SIG-M5 (cell line): ENCODE measurements at places on chromosomes 11 and 22.

DNA sequence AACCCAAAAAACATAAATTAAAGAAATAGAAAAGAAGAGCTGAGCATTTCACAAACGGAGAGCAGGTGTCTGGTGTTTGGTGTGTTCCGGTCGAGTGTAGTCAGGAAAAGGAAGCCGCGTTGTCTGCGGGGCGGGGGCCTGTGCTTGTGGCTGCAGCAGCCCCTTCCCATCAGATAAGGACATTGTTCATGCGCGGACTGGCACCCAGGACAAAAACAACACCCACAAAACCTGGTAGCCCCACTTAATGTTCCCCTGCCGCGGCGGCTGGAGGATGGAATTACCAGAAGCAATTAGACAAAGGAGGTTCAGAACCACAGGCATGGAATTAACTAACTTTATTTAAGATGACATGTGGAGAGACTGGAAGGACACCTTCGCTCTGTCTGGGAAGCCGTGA, 29.9 kb downstream of the KRTAP5-5 start:
- no peak for DNase-seq

DNA sequence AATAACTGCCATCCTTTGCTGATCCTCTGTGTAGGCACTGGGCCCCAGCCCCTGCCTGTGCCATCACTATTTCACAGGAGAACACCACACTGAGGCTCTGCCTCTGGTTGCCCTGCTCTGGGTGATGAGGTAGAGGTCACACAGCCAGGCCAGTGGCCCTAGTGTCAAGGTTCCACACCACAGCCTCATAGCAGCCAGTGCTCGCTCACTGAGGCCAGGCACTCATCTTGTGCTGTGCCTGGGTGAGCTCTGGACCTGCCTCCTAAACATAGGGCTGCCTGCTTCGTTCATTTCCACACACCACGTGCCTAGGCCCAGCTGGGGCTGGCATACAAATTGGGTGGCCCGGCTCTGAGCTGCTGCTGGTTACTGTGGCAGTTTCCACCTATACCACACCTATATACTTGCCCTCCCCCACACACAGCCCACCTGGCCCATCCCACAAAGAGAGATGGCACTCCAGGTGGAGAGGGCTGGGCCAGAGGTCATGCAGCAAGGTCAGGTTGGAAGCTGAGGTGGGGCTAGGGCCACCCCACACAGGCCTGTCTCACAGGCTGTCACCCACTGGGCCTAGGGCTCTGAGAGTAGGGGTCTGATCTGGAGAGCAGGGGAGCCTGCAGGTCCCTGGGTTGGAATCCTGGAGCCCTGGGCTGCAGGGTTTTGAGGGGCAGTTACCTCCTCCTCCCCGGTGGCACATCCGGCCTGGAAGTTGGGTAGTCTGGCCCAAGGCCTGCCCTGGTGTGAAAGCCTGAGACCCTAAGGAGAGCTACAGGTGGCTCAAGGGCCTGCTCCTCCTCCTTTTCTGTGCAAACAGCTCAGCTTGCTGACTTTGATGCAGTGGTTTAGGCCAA, 11.2 kb downstream of the KCNQ1OT1 start:
- no peak for DNase-seq

DNA sequence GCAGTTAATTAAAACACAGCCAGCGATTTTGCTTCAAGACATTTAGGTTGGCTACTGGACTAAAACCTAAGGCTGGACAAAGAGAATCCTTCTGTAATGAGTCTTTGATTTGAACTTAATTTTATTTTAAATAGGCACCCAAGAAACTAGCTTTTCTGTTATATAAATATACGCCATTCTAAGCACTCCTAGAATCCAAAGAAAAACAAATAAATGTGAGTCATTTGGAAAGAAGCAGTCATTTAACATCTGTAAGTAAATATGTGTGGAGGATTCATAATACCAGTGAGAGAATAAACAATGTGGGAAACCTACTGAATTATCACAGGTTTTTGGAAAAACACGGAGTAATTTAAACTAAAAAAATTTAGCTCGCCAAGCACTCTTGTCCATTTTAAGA, 1.2 kb upstream of the TECTA start:
- no peak for DNase-seq

DNA sequence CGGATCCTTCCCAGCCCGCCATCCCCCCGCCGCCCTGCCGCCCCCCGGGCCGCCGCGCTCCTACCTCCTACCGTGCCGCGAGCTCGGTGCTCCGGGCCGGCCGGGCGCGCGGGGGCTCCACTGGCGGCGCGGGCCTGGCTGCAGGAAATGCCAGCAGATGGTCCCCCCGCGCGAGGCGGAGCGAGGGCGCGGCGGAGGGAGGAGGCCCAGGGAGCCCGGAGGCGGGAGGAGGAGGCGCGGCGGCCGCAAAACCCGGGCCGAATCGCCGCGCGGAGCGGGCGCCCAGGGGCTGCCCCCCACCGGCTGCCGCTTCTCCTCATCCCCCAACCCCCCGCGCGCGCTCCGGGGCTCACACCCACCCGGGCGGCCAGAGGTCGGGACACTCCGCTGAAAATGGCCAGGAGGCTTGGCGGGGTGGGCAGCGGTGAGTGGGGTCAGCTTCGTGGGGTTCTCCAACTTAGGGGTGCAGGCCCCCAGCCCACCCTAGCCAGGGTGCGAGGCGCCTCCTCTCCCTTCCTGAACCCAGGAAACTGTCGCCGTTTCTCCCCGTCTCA, at the start of gene OSBPL5:
OSBPL5 (minus strand) TSS at position 159 of the 554 bp plus-strand sequence. CDS start 36,162 bp downstream, outside the sequence.
- no peak for DNase-seq

DNA sequence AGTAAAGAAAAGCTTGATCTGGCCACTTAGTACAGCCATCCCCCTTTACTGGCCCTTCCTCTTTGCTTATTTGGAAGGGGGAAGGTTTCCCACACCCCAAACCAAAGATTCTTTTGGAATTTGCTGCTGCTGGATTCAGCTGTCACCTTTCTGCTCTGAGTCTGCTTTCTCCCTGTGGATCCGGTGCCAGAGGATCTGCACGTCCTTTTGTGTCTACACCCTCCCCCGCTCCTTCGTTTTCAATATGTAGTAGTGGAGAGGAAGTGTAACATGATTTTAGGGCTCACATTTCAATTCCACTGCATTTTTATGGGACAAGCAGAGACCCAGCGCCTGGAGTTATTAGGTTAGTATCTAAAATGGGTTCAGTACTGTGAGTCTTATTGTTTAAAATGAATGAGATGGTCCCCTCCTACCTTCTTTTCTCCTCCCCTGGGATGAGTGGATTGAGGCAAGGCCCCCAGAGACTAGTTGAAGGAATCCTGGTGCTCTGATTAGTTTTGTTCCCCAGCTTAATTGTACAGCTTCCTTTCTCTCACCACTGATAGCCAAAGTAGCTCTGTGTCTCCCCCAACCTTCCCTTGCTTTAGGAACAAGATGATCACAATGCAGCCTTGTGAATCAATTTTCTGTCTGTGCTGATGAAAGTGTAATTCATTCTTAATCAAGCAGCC, 30.5 kb upstream of the CABP7 start:
- no peak for DNase-seq

- DNase-seq: no peak
Observed at GRCh38 chr11:117473481-117474091, 145.9 kb downstream of the CEP164 start.

- no peak for DNase-seq
Observed at GRCh38 chr11:119560291-119560690, 137.3 kb upstream of the THY1 start.

- peak; percentile 76 for DNase-seq
Observed at GRCh38 chr22:29750559-29751538, 16.0 kb downstream of the ZMAT5 start.

DNA sequence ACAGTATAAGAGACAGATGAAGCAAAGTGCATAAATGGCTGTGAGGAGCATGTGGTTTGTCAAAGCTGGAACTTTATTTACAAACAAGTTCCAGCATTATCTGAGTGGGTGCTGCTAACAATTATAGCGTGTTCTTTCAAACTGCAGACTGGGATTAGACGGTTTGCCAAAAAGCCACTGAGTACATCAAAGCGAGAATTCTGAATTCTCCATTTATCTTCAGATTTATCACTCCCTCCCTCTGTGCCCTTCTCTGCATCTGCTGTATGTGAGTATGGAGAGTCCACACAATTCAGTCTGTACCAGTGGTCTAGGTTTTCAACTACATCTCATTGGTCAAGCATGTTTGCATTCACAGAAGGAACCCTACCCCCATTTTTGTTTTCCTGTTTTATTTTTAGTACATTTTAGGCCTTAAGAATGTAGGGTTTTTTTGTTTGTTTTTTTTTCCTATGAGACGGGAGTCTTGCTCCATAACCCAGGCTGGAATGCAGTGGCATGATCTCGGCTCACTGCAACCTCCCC, 18.1 kb upstream of the INCENP start:
- DNase-seq: no peak

DNA sequence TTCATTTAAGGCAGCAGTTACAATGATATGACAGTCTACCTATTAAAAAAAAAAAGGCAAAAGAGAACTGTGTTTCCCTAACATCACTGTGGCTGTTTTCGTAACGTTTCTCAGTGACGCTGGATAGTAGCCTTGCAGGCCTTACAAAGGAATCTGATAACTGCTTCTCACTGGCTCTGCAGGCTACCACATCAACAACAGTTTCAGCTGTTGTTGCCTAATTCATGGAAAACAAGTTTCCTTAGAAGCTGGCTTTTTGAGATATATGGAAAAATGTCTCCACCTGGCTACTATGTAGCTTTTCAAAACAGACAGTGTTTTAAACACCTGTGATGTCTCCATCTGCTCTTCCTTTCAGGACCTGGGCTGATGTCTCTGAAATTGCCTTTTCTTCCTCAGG, 3.8 kb downstream of the OR51V1 start:
- no peak for DNase-seq

- DNase-seq: no peak
Observed at GRCh38 chr11:17779861-17780594, 45.4 kb downstream of the KCNC1 start.

- no peak for DNase-seq
Observed at GRCh38 chr11:46836870-46837269, 9.2 kb downstream of the CKAP5 start.

DNA sequence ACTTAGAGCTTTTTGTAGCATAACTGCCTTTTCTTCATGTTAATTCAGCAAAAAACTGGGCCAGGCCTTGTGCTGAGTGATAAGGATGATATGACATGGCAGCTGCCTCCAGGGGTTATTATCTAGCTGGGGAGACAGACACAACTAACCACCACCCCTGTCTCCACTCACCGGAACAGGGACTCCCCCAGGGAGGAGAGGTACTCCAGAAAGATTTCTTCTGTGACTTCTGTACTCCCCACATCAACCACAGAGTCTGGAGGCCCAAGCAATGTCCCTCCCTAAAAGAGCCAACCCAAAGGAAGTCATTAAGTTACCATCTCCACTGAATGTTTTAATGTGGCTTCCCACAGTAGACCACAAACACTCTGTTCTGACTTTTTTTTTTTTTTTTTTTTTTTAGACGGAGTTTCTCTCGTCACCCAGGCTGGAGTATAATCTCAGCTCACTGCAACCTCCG, 14.3 kb upstream of the PMM1 start:
- no peak for DNase-seq

DNA sequence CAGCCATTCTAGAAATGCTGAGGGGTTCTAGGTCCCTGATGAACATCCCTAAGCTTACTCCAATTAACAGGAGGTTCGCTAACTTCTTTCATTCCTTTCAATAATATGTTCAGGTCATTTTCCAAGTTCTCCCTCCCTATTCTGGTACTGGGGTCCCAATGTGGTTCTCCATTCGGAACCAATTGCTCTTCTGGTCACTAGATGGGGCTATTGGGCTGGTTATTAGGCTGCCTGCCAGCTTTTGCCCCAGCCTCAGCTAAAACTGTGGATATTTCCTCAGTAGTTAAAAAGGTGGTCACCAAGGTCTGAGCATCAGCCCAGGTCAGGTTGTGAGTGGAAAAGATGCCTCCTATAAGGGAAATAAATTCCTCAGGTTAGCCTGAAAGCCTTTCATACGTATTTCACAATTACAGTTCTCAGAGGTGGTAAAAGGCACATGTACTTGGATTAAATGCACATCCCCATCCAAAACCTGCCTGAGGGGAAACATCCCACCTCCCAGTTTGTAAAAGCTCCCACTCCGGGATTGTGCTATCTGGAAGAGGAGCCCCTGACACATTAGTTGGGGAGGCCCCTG, 161.1 kb upstream of the CCDC179 start:
- DNase-seq: no peak

- no peak for DNase-seq
Observed at GRCh38 chr22:43481568-43482317, 69.9 kb downstream of the MPPED1 start.

DNA sequence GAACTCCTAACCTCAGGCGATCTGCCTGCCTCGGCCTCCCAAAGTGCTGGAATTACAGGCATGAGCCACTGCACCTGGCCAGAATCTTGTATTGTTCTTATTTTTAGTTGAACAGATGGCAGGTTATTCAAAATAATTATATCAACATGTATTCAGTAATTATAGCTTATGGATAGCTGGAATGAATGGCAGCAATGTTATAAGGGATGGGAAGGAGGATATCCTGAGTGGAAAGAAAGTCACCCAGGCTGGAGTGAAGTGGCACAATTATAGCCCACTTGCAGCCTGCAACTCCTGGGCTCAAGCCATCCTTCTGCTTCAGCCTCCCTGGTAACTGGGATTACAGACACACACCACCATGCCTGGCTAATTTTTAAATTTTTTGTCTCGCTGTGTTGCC, 88.1 kb downstream of the MED15 start:
- no peak for DNase-seq

GRCh38 chr11:17496406-17496805, 19.8 kb upstream of the ABCC8 start:
- no peak for DNase-seq

DNA sequence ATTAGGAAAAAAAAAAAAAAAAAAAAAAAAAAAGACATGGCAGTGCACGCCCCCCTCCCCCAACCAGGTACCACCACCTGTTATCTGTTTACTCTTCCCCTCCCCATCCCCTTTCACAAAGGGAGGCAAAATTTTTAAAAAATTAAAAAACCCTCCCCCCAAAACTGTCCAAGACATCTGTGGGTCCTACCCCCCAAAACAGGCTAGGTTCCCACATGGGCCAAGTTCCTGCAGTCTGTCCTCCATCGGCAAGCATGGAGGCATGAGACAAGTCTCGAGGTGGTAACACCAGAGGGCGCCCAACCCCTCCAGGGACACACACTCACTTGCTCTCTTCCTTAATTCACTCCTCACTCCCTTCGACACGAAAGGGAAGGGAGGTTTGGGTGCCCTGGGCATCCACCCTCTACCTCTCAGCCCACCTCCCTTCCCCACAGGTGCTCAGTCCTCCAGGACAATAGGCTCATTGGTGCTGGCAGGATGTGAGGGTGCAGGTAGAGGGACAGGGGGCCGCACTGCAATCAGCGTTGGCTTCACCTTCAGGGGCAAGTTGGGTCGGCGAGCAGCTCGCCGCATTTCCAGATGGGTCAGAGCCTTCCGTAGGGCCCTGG, 2.2 kb upstream of the TUT1 start:
- DNase-seq: peak; percentile 52

DNA sequence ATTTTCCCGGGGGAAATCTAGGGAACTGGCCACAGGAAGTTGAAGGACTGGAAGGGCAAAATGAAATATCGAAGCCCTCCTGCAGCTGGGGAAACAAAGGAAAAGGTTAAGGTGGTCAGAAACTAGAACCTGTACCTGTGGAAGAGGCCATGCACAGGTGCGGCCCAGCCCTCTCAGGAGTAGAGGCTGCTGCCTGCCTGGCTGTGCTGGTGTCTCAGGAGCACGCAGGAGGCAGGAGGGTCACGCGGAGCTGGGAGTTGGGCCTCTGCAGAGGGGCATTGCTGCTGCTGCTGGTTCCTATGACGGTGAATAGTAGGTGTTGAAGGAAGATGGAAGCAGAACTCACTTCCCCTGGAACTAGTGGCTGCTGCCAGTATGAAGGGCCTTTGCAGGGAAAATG, 425.7 kb downstream of the NTM start:
- DNase-seq: no peak

- no peak for DNase-seq
Observed at GRCh38 chr11:85855341-85855656, at the start of gene CCDC83. Gene CCDC83, plus strand, starts transcription at chr11:85855383. Its CDS starts 9,741 bp downstream, at chr11:85865124.

- DNase-seq: no peak
Observed at GRCh38 chr11:102590276-102591049, 34.7 kb downstream of the MMP20 start.
